Stimulated activated CD4-positive, alpha-beta T cell treated with anti-CD3 and anti-CD28 coated beads, TNF-alpha, amount 100 ng/mL, for 24 hours (primary cell): ENCODE measurements at places on chromosomes 7 and 10.

- no peak for DNase-seq
Observed at GRCh38 chr10:61935077-61935476, 33.6 kb downstream of the ARID5B start.

DNA sequence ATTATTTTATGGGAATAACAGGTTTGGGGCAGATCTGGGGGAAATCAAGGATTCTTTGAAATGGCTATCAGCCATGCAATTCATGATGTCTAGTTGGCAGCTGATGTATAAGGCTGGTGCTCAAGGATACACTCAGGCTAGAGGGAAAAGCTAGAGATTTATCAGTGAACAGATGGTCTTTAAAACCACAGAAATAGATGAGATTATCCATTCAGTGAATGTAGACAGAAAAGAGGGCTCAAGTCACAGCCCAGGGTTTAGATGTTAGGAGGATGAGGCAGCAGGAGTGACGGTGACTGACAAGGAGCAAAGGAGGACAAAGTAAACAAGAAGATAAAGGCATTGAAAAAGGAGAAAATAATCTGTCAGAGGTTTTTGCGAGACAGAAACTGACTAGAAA lies 238.7 kb downstream of the CDK14 start:
- DNase-seq: no peak

DNA sequence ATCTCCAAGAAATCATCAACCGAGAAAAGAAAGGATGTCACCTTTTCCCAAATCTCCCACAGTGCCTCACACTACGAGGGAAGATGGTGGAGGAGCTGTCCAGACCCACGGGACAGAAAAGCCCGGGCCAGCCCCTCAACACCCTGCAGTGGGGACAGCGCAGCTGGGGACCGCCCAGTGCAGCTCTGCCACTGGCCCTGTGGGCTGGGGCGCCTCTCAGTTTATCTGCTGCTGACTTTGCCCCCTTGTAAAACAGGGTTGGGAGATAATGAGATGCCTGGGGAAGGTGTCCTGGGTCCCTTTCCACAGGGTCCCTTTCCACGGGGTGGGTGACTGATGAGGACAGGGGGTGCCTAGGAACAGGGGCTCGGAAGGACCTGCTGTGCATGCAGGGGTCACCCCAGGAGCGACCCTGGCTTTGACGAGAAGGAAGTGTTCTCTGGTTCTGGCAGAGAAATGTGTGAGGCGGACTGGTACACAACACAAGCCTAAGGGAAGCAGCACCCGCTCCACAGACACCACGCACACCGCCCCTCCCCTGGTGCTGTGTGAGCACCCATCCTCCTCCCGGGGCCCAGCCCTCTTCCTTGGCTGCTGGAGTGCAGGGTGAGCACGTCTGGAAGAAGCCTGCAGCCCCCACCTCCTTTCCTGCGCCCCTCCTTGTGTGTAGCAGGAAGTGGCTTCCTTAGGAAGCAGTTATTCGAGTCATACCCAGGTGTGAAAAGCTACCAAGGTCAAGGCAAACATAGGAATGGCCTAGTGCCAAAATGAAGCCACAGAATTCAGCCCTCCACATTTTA lies 339.9 kb downstream of the DNAJB6 start:
- DNase-seq: no peak

GRCh38 chr7:5750031-5750653 lies 31.3 kb downstream of the RNF216 start:
- DNase-seq: no peak

DNA sequence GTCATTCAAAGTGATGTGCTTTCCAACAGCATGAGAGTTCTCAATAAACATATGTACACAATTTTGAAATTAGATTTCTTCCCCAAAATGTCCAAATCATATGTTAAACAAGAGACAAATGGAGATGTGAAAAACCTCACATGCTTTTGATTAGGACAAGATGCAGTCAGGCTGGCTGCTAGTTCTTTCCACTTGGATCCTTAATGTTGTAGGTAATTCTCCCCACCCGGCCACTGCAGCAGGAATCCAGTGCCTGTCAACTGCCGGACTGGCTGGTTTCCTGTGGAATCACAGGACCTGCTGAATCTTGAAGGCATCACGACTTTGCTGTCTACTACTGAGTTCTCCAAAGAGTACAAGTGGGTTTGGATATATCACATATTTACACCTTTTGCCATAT lies 138.6 kb upstream of the AKR1E2 start:
- DNase-seq: no peak

GRCh38 chr10:5860066-5860465 lies 29.6 kb downstream of the ANKRD16 start:
- no peak for DNase-seq

DNA sequence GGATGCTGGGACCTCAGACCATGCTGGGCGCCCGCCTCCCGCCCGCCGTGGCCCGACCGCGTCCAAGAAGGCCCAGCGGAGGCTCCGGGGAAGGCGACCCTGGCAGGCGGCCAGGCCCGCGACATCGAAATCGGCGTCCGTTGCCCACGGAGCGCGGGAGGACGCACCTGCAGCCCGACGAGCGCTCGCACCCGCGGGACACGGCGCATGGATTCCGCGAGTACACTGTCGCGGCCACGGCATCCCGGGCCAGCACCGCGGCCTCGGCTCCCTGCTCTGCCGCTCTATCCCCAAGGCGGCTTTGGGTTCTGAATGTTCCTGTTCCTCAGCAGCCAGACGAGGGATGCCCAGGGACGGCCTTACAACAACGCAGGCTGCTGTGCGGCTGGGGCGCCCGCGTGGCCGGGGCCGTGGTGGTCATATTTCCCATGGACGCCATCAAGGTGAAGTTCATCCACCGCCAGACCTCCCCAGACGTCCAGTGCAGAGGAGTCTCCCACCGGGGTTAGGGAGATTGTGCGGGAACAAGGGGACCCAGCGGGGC lies 67.5 kb upstream of the ZNF722 start:
- DNase-seq: no peak

GRCh38 chr7:36487756-36488336 lies 98.2 kb downstream of the ANLN start:
- no peak for DNase-seq

GRCh38 chr7:154789404-154789803 lies 213.5 kb downstream of the PAXIP1 start:
- DNase-seq: no peak

DNA sequence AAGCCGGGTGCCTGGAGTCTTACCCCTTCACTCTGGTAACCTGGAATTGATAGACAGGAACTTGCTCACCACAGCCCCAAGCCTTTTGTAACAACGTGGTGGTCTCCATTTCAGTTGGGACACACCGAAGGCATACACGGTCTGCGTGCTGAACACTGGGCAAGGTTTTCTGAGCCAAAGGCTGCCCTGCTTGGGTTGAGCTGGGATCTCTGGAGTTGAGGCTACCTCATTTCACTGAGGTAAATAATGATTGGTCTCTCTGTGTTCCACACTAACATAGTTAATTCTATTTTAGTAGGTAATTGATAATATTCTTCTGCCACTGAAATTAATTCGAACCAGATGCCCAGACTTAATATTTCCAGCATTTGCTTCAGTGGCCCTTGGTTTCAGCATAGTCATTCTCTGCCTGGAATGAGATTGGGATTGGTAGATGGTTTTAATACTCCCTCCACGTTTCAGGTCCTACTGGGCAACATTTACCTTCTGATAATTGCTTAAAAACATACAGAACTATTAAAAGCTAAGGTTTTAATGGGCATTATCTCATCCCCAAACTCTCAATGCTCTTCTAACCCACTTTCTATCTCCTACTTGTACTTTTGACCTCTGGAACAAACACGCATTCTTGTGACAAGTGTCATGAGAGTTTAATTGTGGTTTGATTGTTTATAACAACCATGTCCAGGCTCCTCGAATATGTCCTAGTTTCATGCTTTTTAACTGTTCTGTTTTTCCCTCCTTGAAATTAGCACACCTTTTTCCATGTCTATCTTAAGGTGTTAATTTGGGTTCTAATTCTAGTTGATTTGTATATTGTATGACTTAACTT lies 202.3 kb upstream of the KLF6 start:
- no peak for DNase-seq

DNA sequence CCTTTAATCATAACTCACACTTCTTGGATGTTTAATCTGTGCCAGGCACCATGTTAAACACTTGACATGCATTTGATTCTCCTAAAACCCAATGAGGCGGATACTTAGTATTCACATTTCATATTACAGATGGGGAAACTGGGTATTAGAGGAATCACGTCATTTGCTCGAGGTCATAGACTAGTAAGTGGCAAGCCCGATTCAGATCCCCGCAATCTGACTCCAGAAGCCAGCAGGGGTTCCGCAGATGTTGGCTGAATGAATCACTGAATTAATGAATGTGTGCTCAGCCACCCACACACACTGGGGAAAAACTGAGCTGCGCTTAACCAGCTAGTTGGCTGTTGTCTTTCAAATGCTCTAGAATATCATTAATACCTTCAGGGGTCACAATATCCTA lies 22.5 kb upstream of the ENO4 start:
- no peak for DNase-seq

- DNase-seq: no peak
Observed at GRCh38 chr7:29207162-29207801, 12.7 kb downstream of the CHN2 start.

DNA sequence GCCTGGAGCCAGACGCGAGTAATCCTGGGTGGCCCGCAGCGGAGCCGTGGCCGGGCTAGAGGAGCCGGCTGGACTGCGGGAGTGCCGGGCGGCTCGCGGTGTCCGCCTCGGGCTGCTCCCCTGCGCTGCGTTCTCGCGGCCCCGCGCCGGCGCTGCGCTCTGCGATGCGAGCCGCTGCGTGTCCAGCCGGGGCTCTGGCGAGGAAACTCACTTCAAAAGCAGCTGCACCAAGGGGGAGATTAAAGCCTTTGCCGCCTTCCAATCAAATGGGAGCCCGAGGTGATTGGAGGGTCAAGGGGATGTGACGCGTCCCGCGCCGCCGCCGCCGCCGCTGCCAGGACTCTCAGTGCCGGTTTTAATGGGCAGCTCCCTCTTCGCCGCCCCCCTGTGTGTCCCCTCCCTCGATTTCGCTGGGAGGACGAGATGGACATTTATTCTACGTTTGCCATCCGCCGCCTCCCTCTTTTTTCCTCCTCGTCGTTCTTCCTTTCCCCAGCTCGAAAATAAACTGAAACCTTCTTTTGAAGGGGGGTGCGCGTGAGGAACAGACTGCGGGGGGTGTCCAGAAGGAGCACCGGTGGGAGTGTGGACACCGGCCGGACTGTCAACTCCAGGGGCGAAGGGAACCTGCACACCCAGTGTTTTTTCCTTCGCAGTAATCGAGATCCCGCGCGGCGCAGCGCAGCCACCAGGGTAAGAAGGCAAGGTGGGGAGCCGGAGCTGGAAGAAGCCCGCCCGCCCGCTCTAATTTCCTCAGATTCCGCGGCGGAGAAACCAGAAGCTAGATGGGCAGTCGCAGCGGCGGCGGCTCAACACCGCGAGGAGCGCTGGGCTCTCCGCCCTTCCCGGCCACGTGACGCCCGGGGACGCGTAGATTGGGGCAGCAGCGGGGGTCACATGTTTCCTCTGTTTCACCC lies at the start of gene ZNF503:
Gene ZNF503 (minus strand): TSS at position 196 of the 917 bp plus-strand sequence. CDS start 345 bp downstream, outside the sequence.
- DNase-seq: no peak

DNA sequence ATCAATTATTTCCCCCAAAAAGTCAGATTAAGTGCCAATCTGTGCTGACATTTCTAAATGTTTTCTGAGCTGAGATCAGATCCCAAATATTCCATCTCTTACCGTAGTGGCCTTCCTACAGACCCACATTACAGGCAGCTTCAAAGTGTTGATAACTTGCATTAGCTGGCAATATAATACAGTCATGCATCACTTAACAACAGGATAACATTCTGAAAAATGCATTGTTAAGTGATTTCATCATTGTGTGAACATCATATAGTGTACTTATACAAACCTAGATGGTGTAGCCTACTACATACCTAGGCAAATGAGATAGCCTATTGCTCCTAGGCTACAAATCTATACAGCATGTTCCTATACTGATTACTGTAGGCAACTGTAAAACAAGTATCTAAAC lies 22.4 kb downstream of the SLC25A13 start:
- no peak for DNase-seq

DNA sequence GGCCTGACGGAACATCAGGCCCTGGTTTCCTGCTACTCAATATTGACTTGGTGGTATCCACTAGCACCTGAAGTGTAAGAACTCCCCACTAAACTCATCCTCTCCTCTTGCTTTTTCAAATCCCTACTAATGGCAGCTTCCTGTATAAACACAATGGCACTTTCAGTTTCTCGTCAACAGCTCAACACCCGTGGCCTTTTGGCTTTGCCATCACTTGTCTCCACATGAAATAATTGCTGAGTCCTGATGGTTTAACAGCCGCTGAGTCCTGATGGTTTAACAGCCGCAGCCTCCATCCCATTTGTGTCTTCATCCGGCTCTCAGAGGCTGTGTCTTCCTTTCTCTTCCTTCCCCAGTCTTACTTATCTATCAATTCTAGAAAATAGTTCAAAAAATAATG lies 261.4 kb upstream of the PITRM1 start:
- DNase-seq: no peak

GRCh38 chr10:45152726-45153125 lies 152.0 kb downstream of the ZNF22 start:
- no peak for DNase-seq

DNA sequence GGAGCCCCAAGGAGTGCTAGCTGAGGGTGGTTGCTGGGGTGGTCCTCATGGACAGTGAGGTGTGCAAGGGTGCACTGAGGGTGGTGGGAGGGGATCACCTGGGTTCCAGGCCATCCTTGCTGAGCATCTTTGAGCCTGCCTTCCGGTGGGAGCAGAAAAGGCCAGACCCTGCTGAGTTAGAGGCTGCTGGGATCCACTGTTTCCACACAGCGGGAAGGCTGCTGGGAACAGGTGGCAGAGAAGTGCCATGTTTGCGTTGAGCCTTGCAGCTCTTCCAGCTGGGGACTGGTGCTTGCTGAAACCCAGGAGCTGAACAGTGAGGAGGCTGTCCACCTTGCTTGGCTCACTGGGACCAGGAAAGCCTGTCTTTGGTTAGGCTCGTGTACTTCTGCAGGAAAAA lies 34.9 kb downstream of the PRF1 start:
- no peak for DNase-seq

DNA sequence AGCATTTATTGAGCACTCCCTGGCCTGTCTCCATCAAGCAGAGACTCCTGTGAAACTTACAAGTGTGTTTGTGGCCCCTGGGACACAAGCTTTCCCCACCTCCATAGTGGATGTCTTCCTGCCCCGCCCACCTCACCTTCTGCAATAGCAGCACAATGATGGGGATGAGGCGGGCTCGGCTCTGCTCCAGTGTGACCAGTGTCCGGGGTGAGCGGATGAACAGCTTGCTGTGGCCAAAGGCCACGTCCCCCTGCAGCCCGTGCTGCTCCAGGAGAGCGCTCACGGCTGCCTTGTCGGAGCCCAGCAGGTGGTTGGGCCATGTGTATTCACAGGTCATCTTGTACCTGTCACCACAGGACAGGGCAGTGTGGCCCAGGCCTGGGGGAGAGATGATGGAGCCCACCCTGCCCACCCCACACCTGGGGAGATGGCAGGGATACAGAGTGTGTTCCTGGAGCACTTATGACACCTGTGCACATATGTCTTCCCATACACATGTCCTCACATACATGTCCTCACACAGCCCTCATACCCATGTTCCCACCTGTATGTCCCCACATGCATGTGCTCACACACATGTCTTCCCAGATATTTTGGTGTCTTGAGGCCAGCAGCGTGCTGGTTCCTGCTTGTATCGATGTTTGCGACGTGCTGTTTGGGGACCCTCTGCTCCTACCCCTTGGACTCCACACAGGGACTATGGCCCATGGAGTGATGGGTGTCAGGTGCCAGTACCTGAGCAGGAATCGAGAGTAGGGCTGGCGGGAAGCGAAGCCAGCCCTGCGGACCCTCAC lies 12.7 kb downstream of the MYO1G start:
- no peak for DNase-seq

- DNase-seq: no peak
Observed at GRCh38 chr7:126760914-126761577, 491.7 kb downstream of the GRM8 start.
